Smooth muscle cell of the pulmonary artery (primary cell): ENCODE measurements at places on chromosomes 1 and 21. TPM values are rescaled to one million over a fixed set of nuclear protein-coding genes. Genes with fewer than 3 reads are reported as not detected.

VCAM1 gene
- 4.2 and 20.7 TPM in 2 replicates for total RNA-seq

KCNK1 gene
- total RNA-seq, result 2.0 and 9.2 TPM in 2 replicates

GCSAML gene
- total RNA-seq, result 0.13 TPM in 1 of 2 replicates, not detected in the other

SLC5A3 gene
- total RNA-seq, result 38.0 and 51.0 TPM in 2 replicates

PAQR7 gene
- total RNA-seq, result 13.6 and 15.3 TPM in 2 replicates
